ENCODE measurements at places on chromosomes 16 and 17.

- no peak overlapping the region for H3K4me3 ChIP-seq
- no peaks in the 10 kb centered on the region for H3K4me1 ChIP-seq
- no peak overlapping the region for H3K27ac ChIP-seq
These were observed 144.3 kb downstream of the VPS53 start for GRCh38 chr17:570388-570787.

GRCh38 chr17:43962479-43962878 lies 8.7 kb upstream of the PYY start:
- H3K4me1 ChIP-seq: no peaks in the 10 kb centered on the region
- no peaks in the 10 kb centered on the region for H3K36me3 ChIP-seq
- no peaks in the 10 kb centered on the region for H3K27me3 ChIP-seq
- no peak overlapping the region for H3K4me3 ChIP-seq
- DNase-seq: no peak

GRCh38 chr16:46822270-46822669 lies 8.7 kb downstream of the C16orf87 start:
- H3K27me3 ChIP-seq: no peaks in the 10 kb centered on the region
- H3K4me1 ChIP-seq: no peaks in the 10 kb centered on the region
- H3K4me3 ChIP-seq: no peak overlapping the region
- DNase-seq: no peak

DNA sequence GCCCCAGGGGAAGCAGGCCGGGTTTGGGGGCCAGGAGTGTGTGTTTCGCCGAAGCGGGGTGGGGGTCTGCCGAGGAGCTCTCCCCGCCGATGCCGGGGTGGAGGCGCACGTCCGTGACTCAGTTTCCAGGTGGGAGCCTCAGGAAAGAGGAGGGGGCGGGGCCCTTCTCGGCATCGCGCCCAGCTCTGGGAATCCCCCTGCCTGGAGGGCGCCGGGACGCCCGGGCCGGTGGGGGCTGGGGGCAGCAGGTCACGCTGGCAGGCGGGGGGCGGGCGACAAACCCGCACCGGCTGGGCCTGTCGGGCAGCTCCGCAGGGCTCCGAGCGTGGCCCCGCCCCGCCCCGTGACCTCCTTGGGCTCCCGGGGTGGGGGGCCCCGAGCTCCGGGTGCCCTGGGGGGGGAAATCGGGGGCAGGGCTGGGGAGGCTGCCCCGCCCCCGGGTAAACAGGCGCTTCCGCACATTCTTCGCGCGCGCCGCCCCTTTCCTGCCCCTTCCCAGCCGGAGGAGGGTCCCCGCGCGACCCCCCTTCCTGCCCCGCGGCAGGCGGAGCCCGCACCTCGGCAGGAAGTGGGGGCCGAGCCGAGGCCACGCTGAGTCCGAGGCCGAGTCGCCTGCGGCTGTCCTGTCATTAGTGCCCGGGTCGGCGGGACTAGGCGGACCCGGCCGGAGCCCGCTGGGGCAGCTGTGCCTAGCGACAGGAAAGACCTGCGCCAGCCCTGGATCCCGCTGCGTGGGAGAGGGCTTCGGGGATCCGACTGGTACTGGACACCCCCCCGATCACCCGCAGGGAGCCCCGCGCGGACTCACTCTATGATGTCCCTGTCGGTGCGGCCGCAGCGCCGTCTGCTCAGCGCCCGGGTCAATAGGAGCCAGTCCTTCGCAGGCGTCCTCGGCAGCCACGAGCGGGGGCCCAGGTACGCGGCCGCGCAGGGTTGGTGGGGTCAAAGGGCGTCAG lies 9.3 kb downstream of the RIPOR1 start:
- peaks cover 43% of the 10 kb centered on the region for H3K4me1 ChIP-seq
- H3K27ac ChIP-seq: peak overlapping the region; percentile 84
- no peaks in the 10 kb centered on the region for H3K27me3 ChIP-seq
- H3K36me3 ChIP-seq: peaks cover 4% of the 10 kb centered on the region
- peak overlapping the region; percentile 94 for H3K4me3 ChIP-seq

- no peaks in the 10 kb centered on the region for H3K4me1 ChIP-seq
- no peak for DNase-seq
- no peak overlapping the region for H3K4me3 ChIP-seq
These were observed 28.2 kb upstream of the HAS3 start for GRCh38 chr16:69077251-69077650.

GRCh38 chr16:49274591-49274990 lies 7.0 kb downstream of the CBLN1 start:
- peaks cover 56% of the 10 kb centered on the region for H3K27me3 ChIP-seq
- H3K4me3 ChIP-seq: no peak overlapping the region
- no peak overlapping the region for H3K27ac ChIP-seq
- no peaks in the 10 kb centered on the region for H3K36me3 ChIP-seq
- DNase-seq: no peak
- H3K4me1 ChIP-seq: no peaks in the 10 kb centered on the region

DNA sequence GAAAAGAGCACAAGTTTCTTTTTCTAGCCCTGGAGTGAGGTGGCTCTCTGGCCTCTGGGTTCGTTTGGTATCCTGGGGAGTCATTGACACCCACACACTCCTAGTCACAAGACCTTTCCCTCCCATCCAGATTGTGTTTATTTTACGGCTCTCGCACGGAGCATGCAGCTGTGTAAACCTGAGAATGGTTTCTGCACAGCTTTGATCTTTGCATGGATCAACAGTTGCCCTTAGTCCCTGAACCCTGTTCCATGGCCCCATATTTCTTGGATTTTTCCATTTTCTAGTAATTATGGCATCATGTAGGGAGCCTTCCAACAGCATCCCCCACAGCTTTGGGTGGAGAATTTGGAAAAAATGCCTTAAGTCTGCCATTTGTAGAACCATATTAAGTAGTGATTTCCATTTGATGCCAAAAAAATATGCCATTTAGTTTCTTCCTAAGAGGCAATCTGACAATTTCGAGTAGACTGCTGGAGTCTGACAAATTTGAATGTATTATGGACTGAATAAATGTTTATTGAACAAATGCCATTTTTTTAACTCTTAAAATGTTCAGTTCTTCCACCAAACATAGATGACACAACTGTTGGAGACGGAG lies 197.7 kb downstream of the WWOX start:
- no peaks in the 10 kb centered on the region for H3K36me3 ChIP-seq
- H3K4me3 ChIP-seq: no peak overlapping the region
- DNase-seq: no peak
- H3K27me3 ChIP-seq: no peaks in the 10 kb centered on the region

GRCh38 chr17:73292031-73292531 lies 19.7 kb downstream of the CDC42EP4 start:
- H3K27ac ChIP-seq: no peak overlapping the region
- peaks cover 21% of the 10 kb centered on the region for H3K27me3 ChIP-seq

- H3K27ac ChIP-seq: no peak overlapping the region
- DNase-seq: no peak
- H3K4me3 ChIP-seq: no peak overlapping the region
- H3K4me1 ChIP-seq: no peaks in the 10 kb centered on the region
These were observed 17.9 kb downstream of the SEC14L5 start for GRCh38 chr16:4976079-4976478.

GRCh38 chr17:30573603-30574175 lies 96.5 kb downstream of the GOSR1 start:
- H3K36me3 ChIP-seq: no peaks in the 10 kb centered on the region
- H3K27me3 ChIP-seq: no peaks in the 10 kb centered on the region
- no peak overlapping the region for H3K27ac ChIP-seq
- no peaks in the 10 kb centered on the region for H3K4me1 ChIP-seq

DNA sequence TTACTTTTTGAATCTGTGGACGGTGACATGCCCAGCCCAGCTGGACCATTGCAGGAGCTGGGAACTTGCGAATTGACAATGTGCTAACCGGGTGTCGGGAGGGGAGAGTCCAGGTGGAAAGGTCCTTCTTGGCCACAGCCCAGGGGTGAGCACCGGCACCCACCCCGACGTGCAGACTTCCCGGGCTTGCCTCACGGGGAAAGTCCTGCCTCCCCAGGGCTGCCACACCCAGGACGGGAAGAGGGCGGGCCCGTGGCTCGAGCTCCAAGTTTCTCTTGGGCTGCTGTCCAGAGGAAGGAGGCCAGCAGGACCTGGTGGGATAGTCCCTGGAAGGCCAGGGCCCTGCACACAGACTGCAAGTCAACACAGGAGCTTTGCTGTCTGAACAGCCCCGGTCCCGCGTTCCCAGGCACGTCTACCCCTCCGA lies 17.7 kb downstream of the CARD14 start:
- H3K27me3 ChIP-seq: peaks cover 52% of the 10 kb centered on the region
- no peak for DNase-seq
- no peak overlapping the region for H3K27ac ChIP-seq

GRCh38 chr17:30543456-30543855 lies 66.2 kb downstream of the GOSR1 start:
- no peaks in the 10 kb centered on the region for H3K36me3 ChIP-seq
- DNase-seq: no peak
- H3K27me3 ChIP-seq: no peaks in the 10 kb centered on the region
- no peak overlapping the region for H3K27ac ChIP-seq
- H3K4me1 ChIP-seq: no peaks in the 10 kb centered on the region
- no peak overlapping the region for H3K4me3 ChIP-seq

DNA sequence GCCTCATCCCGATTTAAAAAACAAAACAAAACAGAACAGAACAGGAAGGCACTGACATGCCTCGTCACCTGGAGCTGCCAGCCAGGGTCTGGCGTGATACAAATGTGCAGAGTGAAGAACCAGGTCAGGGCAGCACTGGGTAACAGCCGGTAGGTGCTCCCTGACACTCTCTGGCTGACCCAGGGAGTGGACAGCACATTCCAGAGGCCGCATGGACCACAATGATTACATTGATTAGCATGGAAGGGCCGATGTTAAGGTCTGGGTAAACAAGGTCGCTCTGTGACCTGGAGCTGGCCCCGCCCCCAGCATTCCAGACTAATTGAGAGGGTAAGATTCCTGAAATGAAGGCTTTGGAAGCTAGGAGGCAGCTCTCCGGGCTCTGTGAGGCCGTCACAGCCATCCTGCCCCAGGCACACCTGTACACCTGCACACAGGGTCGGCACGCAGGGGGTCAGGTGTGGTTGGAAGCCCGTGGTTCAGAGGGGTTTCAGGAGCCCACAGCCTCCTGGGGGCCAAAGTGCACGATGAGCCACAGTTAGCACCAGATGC lies 21.4 kb downstream of the PIEZO1 start:
- no peak overlapping the region for H3K27ac ChIP-seq
- H3K4me1 ChIP-seq: no peaks in the 10 kb centered on the region
- no peak overlapping the region for H3K4me3 ChIP-seq
- no peaks in the 10 kb centered on the region for H3K36me3 ChIP-seq

GRCh38 chr16:72787130-72787513 lies 260.8 kb downstream of the ZFHX3 start:
- no peak for DNase-seq
- peak overlapping the region; percentile 56 for H3K4me3 ChIP-seq
- H3K27me3 ChIP-seq: no peaks in the 10 kb centered on the region
- no peaks in the 10 kb centered on the region for H3K4me1 ChIP-seq
- H3K27ac ChIP-seq: no peak overlapping the region

DNA sequence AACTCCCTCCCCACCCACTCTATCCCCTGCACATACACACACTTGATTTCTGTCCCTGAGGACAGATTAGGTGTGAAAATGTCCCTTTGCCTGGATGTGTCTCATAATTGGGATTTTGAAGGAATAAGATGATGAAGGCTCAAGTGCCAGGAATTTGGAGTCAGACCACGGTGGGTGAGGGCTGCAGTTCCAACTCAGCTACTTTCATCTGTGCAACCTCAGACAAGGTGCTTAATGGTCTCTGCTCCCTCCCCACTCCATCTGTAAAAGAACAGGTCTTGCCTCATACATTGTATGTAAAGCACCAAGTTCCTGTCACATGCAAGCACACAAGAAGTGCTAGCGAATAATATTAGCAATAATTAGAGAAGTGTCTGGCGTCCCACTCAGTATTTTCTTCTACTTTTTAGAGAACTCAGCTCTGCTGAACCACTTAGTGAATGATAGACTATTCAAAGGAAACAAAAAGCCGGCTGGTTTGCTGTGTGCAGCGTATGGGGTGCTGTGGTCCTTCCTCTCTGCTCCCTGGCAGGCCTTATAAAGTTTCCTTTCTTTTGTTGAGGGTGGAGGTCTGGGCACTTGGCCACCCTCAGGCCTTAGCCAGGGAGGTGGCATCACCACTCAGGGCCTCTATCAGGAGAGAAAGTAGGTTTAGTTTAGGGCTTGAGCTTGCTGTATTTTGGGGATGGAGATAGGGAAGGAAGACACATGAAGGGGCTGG lies 6.4 kb downstream of the TBX4 start:
- H3K4me3 ChIP-seq: no peak overlapping the region
- H3K4me1 ChIP-seq: peaks cover 44% of the 10 kb centered on the region
- H3K27ac ChIP-seq: no peak overlapping the region

GRCh38 chr17:17860766-17861107 lies 24.0 kb upstream of the SREBF1 start:
- H3K36me3 ChIP-seq: no peaks in the 10 kb centered on the region
- DNase-seq: no peak
- H3K27ac ChIP-seq: no peak overlapping the region
- H3K4me3 ChIP-seq: no peak overlapping the region
- no peaks in the 10 kb centered on the region for H3K27me3 ChIP-seq

DNA sequence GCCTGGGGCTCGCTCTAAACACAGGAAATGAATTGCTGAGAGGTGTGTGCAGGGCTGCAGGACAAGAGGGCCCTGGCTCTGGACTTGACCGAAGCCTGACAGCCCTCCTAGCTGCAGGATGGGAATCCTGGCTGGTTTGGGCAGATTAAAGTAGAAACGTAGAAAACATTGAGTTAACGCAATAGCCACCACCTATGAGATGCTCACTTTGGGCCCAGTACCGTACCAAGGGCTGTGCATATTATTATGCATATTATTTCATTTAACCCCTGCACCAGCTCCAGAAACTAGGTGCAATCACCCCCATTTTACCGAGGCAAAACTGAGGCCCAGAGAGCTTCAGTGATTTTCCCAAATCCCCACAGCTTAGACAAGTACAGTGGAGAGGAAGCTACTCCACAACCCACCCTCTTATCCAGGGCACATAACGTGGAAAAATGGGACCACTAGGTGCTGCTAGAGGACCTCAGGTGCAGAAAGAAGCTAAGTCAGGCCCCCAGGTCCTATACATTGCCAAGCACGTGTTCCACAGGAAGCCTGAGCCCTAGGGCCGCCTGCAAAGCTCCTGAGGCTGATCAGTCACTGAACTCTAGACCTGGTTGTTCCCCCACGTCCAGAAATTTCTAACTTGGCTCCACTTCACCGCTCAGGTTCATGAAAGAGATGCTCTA lies 79.2 kb downstream of the MYH11 start:
- H3K27ac ChIP-seq: no peak overlapping the region
- H3K4me1 ChIP-seq: no peaks in the 10 kb centered on the region
- no peaks in the 10 kb centered on the region for H3K36me3 ChIP-seq
- H3K4me3 ChIP-seq: no peak overlapping the region
- DNase-seq: no peak

- H3K4me1 ChIP-seq: no peaks in the 10 kb centered on the region
- no peak overlapping the region for H3K27ac ChIP-seq
- peaks cover 9% of the 10 kb centered on the region for H3K27me3 ChIP-seq
- no peaks in the 10 kb centered on the region for H3K36me3 ChIP-seq
- DNase-seq: no peak
- no peak overlapping the region for H3K4me3 ChIP-seq
These were observed 1.2 kb downstream of the AQP8 start for GRCh38 chr16:25217921-25218320.
